H7 (cell line): ENCODE measurements at places on chromosomes 6 and 20.

DNA sequence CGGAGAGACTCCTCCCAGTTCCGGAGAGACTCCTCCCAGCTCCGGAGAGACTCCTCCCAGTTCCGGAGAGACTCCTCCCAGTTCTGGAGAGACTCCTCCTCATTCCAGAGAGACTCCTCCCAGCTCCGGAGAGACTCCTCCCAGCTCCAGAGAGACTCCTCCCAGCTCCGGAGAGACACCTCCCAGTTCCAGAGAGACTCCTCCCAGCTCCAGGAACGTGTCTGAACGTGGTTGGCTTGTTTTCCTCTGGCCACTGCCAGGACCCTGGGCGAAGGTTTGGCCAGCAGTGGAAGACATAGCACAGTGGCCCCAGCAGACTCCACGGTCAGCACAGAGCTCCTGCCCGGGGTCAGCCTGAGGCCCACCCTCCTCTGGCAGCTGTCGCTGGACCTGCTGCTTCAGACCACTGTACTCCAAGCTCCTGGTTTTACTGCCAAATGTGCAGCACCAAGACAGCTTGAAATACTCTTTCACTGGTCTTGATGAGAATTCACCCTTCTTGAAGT lies 122.3 kb upstream of the AFDN start:
- no peak for DNase-seq

DNA sequence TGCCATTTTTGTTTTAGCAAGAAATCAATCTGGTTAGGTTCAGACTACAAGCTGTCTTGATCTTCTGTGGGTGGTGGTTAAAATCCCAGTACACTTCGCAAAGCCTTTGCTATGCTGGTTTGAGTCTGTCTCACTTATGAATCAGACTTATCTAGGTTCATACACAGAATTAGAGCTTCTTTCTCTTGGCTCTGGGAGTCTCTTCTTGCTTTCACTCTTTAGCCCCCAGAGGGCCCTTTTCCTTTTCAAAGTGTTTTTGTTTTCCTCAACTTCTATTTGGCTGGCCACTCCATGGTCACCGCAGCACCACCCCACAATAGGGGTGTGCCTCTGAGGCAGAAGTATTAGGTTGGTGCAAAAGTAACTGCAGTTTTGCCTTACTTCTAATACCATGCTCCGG lies 21.3 kb downstream of the ECI2 start:
- DNase-seq: no peak

GRCh38 chr20:8131598-8132483 lies at the start of gene PLCB1:
Gene PLCB1 (plus strand): TSS chr20:8132266. CDS start chr20:8132652, 386 bp downstream.
- peak; percentile 92 for DNase-seq

DNA sequence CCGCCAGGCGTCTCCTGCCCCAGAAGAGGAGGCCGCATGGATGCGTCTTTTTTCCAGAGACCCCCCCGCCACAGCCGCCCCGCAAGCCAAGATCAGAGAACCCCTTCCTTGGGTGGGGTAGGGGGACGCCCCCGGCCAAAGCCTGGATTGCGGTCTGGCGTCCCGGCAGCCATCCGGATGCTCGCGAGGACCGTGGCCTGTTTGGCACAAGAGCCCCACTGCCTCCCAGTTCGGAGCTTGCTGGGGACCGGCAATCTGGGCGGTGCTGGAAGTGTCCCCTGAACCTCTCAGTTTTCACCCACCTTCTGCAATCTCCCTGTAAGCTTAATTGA lies 924 bp downstream of the FAM162B start:
- peak; percentile 68 for DNase-seq

- no peak for DNase-seq
Measured at GRCh38 chr20:40892642-40893041, 136.0 kb upstream of the TOP1 start.

DNA sequence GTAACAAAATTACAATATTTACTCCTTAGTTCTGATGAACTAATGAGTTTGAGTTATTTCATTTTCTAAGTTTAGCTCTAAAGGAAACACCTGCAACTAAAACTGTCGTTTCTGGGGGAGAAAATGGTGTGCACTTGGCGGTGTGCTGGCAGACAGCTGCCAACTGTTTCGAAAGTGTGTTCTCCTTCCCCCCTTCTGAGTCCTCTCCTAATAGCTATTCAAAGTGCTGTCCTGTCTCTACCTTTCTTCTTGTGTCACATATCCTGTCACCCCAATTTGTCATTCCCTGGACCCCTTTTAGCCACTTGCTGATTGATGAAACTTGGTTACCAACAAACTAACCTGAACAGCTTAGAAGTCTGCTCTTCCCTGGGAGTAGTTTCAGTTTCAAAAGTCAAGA lies 4.9 kb upstream of the UBE2J1 start:
- no peak for DNase-seq

- no peak for DNase-seq
Measured at GRCh38 chr6:87697581-87698546, 4.2 kb downstream of the AKIRIN2 start.

DNA sequence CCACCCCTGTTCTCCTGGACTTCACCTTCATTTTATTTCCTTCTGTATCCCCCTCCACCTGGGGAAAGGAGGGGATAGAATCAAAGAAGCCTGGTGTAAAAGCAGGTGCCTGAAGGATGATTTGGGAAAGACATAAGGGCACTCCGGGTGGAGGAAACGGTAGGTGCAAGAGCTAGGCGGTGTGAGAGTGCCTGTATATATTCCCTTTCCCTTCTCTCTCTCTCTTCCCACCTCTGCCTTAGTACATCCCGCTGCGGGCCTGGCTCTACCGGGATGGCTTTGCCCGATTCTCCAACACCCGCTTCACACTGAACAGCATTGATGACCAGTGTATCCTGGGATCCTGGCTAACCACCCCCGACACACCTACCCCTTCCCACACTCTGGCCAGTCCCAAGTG lies 26.2 kb downstream of the PDRG1 start:
- DNase-seq: no peak

DNA sequence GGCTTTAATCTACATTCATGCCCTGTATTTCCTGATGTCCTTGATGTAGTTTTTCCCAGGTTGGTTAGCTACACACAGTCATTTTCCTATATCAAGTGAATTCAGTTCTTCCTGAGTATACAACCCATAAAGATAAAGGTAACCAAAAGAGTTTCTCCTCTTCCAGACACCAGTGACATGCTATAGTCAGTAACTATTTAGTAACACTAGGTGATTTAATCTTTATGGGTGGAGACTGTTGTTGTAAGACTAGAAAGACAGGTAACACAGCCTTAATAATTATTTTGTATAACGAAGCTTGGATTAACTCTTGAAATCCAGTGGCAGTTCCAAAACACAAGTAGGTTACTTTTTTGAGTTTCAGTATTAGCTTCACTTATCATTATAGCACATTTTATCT lies 17.6 kb downstream of the MCUR1 start:
- DNase-seq: no peak

DNA sequence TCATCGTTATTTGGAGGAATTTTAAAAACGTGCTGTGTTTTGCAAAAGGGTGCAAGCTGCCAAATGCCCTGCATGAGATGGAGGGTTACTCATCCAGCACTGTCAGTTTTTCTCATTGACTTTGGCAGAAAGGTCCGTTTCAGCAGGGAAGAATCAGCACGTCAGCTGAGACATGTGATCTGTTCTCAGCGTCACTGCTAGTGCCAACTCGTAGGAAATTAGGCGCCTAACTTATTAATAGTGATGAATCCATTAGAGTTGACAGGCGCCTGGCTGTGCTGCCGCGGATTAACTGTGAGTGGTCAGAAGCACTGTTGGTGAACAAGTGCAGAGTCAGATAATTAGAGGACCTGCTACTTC lies 175.5 kb upstream of the FOXQ1 start:
- DNase-seq: no peak

DNA sequence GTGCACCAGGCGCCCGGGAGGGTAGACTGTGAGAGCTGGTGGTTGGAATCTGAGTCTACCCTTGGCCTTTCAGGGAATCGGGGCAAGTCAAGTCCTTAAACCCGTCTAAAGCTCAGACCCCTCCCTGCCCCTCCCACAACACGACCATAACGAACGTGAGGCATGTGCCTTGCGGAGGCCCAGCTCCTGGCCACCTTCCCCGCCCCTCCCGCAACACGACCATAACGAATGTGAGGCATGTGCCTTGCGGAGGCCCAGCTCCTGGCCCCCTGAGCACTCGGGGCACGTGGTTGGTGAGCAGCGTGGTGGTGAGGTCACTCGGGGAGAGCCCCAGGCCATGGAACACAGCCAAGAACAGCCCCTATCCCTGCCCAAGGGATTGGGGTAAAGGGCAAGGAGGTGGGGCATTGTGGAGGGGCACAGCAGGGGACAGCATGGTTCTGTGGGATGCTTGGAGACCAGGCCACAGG lies 132.2 kb downstream of the TAF4 start:
- no peak for DNase-seq

- DNase-seq: no peak
Measured at GRCh38 chr6:166478782-166479592, 96.2 kb upstream of the MPC1 start.

GRCh38 chr6:127164565-127164964 lies 46.1 kb downstream of the RSPO3 start:
- no peak for DNase-seq

GRCh38 chr6:38141085-38141484 lies 321.6 kb downstream of the ZFAND3 start:
- no peak for DNase-seq

DNA sequence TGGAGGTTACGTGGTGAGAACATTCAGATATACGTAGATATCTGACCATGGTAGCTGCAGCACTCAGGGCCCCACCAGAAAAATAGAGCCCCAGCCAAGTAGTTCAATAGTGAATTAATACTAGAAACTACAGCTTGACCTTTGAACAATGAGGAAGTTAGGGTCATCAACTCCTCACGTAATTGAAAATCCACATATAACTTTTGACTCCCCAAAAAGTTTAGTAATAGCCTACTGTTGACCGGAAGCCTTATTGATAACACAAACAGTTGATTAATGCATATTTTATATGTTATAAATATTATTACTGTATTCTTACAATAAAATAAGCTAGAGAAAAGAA lies 117.9 kb downstream of the SNX5 start:
- DNase-seq: no peak

GRCh38 chr20:3188823-3189413 lies 15.6 kb downstream of the DDRGK1 start:
- DNase-seq: peak; percentile 26

GRCh38 chr6:10140824-10141223 lies 274.1 kb downstream of the TFAP2A start:
- DNase-seq: no peak

- DNase-seq: no peak
Measured at GRCh38 chr6:14856177-14856576, 389.7 kb upstream of the JARID2 start.

GRCh38 chr6:43336382-43336781 lies 27.8 kb upstream of the CRIP3 start:
- no peak for DNase-seq

DNA sequence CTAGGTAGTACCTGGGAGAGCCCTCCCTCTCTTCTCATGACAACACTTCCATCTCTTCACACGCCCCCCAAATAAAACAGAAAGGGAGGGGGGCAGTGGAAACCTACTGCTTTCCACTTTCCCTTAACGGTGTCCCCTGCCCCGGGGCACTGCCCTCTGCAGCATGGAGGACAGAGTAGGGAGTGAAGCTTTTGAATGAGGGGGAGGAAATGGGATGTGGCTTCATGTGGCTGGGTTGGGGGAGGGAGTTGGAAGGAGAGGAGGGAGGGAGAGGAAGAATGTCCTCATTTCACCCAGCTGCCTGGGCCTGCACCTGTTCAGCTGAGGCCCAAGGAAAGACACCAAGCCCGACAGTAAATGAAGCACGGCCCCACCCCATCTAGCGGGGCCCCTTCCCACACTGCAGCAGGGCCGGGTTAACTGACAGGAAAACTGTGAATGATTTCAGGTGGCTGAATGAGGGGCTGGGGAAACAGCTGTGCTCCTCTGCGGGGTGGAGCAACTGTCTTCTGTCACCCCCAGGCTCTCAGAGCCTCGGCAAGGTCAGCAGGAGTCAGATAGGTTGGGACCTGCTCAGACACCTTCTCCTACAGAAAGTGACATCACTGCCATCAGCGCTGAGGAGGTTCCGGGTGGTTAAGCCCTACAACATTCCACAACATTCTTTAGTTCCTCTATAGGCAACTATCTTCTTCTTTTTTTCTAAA lies 40.0 kb upstream of the TAF8 start:
- peak; percentile 80 for DNase-seq
